ENCODE measurements at places on chromosomes 12 and 14.

DNA sequence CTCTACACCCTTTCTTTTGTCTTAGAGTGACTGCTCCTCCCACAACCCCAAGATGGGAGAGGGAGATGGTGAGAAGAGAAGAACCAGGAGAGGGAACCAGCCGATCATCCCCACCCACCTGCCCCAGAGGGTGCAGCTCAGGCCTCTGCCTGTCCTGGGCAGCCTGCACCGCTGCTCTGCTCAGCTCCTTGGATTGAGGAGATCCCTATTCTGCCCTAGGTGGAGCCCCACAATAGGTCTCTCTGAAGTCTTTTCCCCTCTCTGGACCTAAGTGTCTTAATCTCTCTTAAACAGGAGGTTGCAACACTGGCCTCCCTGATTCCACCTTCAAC, 2.2 kb downstream of the ANKRD33 start:
- no peak for DNase-seq

DNA sequence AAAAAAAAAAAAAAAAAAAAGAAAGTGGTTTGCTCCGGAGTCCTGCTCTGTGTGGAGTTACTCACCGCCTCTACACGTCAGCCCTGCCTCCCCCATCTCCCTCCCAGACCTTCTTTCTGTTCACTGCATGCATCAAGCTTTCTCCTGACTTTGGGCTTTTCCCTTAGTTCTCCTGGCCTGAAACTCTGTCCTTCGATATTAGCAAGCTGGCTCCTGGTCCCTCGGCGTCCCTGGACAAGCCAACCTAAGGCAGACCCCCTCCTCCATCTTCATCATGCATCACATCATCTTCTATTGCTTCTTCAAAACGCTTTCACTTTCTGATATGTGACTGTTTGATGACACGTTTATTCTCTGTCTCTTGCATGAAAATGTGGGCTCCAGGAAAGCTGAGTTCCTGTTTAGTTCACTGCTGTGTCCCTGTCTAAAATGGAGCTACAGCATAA, 40.6 kb downstream of the SLC15A4 start:
- DNase-seq = no peak

DNA sequence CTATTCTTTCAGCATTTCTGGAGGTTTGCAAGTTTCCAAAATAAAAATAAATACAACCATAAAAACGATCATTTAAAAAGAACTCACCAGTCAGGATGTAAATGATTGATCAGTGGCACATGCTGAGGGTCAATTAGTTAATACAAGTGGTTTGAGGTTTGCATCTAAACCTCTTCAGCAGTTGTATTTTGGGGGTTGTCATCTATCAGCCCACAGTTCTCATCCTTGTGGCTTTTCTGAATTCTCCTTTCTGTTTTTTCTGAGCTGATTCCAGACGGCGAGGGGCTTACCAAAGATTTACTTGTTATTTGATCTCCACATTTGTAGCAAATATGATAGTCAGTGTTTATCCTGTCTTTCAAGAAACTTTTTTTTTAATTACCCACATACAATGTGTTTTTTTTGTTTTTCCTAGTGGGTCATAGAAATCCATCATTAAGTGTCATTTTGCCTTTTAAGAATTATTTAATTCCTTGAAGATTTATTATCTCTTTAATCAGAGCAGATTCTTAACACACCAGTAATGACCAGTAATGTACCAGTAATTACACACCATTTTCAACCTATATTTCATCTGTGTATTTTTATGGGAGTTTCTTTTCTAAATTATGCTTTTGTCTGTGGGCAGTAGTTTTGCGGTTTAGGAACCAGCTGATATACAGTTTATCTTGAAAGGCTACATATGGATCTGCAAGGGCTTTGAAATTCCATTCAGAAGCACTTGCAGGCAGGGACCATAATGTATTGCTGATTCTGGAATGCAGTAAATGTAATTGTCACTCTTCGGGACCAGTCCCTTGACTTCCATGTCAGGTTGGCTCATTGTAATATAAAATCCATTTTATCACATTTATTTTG, 56.3 kb upstream of the DAAM1 start:
- DNase-seq = no peak

GRCh38 chr12:46533723-46534122, 161.2 kb upstream of the SLC38A2 start:
- no peak for DNase-seq

DNA sequence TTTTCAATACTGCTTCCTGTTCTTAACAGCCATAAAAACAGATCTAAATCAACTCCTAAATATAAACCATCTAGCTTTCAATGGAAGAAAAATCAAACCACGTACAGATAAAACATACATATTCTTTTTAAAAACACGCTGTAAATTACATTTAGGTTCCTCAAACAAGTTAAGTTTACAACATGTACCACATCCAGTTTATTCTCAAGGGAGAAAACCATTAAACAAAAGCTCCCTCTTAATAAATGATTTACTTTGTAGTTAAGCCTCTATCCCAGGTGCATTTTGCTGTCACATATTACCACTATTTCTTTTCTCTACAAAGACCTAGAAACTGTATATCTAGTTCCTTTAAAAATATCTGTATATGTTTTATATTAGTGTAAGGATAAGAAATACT, 3.1 kb downstream of the NUMB start:
- no peak for DNase-seq

DNA sequence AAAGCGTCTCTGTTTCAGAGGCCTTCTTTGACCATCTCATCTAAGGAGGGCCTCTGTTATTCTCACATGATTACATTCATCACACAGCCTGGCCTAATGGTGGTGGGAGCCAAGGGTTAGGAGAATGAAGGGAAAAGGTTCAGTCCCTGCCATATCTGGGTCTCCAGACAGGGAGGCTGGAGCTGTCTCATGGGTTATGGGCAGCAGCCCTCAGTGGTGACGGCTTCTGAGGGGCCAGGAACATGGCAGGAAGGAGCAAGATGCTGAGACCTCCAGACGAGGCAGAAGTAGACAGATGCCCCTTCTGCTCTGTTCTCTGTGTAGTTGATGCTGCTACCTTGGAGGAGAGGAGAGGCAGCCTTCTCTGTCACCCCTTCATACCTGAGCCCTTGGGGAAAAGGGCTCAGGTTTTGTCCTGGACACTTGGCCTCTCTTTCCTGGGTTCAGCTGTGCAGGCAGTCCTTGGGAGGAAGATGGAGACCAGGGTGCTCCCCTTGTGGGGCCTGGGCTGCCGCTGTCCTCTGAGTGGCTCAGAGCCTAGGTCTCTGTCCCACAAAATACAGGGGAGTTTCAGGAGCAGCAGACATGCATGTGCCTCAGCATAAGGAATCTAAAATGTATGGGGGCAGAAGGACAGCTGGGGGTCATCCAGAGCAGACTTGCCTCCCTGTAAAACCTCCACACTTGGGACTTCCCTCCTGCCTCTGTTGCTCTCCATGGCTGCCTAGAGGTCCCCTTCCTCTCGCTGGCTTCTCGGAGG, 3.6 kb downstream of the IFI27L2 start:
- DNase-seq = no peak

DNA sequence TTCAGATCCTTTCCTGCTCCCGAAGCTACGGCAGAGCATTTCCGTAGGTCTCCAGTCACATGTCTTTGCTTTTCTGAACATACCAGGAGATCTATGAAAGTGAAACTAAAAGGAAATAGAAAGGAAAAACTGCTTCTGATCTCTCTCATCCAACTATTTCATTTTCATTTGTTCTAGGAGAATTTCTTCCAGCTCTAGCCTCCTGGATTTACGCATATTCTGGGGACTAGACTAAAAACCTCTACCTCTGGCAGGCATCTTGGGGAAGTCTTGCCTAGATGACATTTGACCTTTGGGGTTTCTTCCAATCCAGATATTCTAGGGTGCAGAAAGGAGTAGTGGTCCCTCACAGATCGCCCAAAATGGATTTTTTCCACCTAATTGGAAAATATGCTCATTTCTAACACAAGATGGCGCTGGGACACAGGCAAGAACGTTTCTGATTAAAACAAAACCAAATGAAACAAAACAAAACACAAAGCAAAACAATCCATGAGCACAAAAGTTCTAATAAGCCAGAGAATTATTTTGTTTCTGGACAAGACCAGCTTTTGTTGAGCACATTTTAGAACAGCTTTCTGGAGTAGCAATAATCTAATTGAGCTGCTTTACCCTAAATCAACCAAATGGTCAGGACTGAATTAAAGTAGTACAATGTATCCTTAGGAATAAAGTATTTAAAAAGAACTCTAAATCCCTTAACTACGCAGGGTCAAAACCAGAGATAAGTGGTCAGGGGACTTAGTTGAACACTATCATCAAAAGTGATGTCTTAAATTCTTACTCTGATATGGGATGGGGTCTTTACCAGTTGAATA, 12.3 kb upstream of the PARP11 start:
- DNase-seq = peak; percentile 47

- no peak for DNase-seq
Measured at GRCh38 chr12:76277480-76277879, 70.7 kb downstream of the BBS10 start.

DNA sequence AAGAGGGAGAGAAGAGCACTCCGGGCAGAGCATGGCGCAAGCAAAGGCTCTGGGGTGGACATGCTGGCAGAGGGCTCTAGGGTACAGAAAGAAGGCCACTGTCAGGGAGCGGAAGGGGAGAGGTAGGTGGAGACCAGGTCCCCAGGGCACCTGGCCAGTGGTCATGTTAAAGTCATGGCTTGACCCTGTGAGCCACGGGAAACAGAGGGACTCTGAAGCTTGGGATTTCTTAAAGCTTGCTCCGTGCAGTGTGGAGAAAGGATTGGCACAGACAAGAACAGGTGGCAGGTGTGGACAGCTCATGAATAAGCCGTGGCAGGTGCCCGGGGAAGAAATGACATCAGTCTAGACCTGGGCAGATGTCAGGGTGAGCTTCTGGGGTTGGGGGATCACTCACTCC, 413.8 kb downstream of the BCL11B start:
- no peak for DNase-seq

DNA sequence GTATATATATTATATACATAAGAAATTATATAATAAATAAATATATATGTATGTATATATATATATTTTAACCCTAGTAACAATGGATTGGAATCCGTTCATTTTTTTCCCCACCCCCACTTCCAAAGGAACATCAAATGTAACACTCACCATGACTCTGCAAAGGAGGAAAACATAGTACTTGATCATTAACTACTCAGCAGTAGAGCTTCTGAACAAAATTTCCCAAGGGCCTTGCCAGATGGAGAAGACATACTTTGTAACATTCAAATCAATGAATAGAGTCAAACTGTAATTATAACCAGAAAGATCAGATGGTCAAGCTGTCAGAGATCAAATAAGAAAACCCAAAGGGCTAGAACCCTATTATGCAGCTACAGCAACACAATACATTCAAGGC, 126.0 kb upstream of the CNTN1 start:
- DNase-seq = no peak

DNA sequence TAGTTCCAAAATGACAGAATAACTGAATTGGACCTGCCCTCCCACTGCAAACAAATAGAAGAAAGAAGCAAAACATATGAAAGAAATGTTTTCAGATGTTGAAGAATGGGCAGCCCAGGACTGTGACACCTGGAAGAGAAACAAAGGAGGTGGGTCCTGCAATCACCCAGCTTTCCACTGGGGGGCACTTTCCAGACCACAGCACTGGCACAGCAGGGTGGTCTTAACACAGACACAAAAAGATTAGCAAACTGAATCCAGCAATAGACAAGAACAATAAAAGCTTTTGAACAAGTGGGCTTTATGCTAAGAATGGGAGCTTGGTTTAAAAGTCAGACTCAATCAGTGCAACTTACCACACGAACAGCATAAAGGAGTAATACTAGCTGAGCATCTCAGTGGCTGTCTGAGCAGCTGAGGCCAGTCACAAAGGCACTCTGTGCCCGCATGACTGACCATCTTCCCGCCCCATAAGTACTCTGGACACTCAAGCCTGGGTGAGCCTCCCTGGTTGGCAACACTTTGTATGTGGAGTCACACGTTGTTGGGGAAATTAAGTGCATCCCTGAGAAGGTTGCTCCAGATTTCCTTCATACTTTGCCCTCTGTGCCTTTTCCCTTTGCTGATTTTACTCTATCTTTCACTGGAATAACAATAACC, 27.7 kb downstream of the JKAMP start:
- DNase-seq = no peak

DNA sequence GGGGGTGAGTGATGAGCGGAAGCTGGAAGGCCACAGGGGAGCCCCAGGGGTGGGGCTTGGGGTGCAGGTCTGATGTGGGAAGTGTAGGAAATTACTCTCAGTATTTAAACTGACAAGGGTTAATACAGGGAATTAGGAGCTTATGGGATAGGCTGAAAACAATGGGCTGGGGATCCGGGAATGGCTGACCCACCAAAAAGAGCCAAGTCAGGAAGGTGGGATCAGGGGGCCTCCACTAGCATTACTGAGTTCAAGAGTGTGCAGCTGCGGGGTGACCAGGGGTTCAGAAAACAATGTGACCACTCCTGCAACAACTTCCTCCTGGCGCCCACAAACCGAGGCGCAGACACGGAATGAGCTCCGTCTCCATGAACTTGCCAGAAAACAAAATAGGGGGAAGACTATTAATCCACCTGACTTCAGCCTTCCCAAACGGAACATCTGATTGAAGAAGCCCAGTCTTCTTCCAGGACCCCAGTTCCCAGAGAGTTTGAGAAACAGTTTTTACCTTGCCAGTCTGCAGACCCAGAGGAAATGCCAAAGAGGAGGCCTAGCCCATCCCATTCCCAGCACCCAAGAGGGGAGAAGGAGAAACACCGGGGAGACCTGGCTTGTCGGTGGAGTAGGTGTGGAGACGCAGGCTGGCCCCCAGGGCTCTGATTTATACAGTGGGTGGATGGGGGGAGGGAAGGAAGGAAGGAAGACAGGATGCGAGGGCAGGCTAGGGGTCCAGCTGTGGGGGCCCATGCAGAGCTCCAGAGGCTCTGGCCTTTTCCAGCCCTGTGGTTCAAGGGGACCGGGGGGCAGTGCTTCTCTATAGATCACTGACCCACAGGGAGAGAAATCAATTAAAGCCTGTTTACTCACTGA, 16.5 kb upstream of the YY1 start:
- DNase-seq = no peak

DNA sequence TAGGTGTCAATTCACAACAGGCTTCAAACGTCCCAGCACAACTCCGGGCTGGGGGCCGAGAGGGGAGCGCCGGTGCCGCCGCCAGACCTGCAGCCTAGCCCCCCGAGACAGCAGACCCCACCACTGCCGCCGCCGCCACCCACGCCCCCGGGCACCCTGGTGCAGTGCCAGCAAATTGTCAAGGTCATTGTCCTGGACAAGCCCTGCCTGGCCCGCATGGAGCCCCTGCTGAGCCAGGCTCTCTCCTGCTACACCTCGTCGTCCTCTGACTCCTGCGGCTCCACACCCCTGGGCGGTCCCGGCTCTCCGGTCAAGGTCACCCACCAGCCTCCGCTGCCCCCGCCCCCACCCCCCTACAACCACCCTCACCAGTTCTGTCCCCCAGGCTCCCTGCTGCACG, 39.4 kb downstream of the SLC6A12 start:
- DNase-seq = no peak

GRCh38 chr12:132018193-132018916, 68.6 kb downstream of the EP400 start:
- no peak for DNase-seq

DNA sequence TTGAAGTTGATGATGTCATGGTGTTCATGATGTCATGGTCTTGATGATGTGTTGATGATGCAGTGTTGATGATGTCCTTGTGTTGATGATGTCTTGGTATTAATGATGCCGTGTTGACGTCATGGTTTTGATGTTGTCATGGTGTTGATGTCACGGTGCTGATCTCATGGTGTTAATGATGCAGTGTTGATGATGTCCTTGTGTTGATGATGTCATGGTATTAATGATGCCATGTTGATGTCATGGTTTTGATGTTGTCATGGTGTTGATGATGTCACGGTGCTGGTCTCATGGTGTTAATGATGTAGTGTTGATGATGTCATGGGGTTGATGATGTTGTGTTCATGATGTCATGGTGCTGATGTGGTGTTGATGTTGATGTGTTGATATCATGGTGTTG, 48.0 kb upstream of the RIMBP2 start:
- no peak for DNase-seq

- DNase-seq = no peak
Measured at GRCh38 chr12:56884421-56884820, 49.8 kb downstream of the SDR9C7 start.

Measured in adrenal gland (tissue), 19 donors.